HCEC 1CT (cell line): ENCODE measurements at places on chromosomes 6 and 20.
A peak's percentile ranks its signal among the peaks of the same experiment; 100 is the strongest.

GRCh38 chr6:16649890-16650289 is 111.4 kb downstream of the ATXN1 start:
- DNase-seq, result no peak

DNA sequence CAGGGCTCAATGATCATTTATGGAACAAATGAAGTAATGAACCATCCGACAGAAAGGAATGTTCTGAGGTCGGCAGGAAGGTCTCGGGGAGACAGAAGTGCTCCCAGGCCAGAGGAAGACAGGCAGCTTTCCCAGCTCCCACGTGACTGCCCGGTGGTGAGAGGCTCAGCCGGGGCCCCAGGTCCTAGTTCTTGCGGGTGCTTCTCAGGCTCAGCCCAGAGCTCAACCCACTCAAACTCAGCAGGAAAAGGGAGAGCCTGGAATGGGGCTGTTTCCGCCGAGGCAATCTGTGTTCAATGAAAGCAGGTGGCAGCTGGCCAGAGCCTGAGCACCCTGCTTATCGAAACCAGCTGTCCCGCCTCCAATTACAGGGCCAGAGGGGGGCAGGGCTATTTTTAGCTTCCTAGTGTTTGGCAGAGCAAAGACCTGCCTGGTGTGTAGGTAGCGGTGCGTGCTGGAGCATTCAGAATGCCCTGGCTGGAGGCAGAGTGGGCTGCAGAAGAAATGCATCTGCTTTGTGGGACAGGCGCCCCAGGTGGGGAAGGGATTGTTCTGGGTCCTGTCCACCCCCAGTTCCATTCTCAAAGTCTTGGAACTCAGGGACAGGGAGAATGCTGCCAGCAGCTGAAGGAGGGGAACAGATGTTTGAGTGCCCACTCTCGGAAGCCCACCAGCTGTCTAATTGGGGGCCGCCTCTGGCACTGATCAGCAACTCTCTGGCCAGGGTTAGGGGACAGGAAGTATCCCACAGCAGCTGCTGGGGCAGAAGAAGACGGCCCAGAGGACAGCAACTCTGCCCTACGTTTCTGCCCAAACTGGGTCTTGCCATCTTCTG is 145.1 kb downstream of the PREX1 start:
- peak; percentile 94 for DNase-seq

- no peak for DNase-seq
Measured at GRCh38 chr6:18264923-18265377, 620 bp upstream of the DEK start.

DNA sequence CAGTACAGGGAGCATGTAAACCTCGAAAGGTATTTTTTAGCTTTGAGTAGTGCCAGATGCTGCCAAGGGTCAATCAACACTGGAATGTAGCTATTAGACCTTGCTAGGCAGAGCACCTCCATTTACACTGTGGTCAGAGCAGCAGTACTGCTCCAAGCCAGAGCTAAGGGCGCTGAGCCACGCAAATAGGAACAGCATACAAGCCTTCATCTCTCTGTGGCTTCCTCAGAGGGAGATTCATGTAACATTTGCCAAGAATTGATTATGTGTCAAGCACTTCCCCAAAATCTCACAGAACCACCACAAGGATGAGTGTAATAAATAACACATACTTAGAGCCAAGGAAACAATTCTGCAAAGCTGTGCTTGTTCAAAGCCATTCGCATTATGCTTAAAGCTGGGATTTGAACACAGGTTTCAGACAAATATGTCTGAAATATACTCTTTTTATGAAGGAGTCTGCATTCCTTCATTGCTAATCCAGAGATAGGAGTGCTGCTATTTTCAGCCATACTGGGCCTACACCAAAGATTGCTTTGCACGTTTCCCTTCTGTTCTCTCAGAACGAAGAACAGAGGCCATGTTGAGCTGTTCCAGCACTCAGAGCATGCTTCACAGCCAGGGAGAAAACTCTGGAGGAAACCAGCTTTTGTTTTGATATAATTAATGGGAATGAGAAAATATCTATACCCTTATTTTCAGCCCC is 97.7 kb downstream of the SLC16A10 start:
- no peak for DNase-seq

- no peak for DNase-seq
Measured at GRCh38 chr6:134934793-134935485, 15.0 kb downstream of the ALDH8A1 start.

- peak; percentile 56 for DNase-seq
Measured at GRCh38 chr20:50120935-50121693, 8.2 kb upstream of the UBE2V1 start.

DNA sequence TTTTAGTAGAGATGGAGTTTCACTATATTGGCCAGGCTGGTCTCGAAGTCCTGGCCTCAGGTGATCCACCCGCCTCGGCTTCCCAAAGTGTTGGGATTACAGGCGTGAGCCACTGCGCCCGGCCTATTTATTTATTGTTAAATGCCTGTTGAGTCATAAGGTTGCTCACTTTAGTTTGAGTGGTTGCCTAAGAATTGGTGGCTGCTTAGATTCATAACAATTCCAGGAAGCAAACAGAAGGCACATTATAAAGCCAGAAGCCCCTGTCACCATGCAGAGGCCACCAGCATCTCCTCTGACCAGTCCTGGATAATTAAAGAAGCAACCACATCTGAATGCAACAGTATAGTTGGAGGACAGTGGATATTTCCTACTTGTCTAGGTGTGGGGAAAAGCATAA is 24.0 kb upstream of the ARMH2 start:
- peak; percentile 64 for DNase-seq

DNA sequence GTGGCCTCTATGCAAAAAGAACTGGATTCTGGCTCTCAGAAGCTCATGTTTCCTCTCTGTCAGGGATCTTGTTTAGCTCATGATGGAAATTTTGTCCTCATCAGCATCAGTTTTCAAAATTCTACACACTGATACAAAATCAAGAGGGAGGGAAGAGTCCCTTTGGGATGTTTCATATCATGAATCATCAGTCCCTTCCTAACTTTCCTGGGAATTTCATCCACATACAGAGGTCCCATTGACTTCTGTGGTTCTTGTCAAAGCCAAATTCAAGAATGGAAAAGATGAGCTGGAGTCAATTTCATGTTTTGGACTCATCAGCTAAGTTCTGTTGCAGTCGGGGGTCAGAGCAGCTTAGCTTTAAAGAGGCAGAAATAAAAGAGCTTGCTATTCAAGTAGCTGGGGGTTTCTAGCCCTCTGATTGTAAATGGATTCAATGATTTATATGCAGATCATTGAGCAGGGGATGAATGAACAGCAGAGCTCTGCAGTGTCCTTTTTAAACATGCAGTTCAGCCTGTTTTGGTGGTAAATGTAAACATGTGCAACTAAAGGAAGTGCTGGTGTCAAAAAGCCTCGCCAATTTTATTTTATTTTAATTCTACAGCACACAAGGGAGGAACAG is 21.3 kb upstream of the TMEM14A start:
- DNase-seq, result peak; percentile 29

- DNase-seq, result peak; percentile 20
Measured at GRCh38 chr6:38646166-38646878, 6.6 kb upstream of the BTBD9 start.

- no peak for DNase-seq
Measured at GRCh38 chr20:25012616-25013189, 20.2 kb upstream of the APMAP start.

DNA sequence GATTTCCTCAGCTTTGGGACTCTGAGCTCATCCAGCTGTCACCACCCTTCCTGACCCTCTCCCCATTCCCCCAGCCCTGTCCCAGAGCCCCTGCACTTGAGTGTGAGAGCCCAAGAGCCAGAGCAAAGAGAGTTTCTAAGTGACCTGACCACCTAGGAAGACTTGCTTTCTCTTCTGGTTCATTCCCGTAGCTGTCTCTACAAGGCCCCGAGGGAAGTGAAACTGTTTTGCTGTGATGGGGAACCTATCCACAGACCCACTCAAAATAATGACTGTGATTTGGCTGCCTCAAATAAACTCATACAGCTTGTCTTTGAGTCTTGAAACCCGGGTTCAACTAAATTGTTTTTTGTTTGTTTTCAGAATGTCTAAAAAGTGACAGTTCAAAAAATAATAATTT is 74.6 kb upstream of the XRN2 start:
- no peak for DNase-seq

DNA sequence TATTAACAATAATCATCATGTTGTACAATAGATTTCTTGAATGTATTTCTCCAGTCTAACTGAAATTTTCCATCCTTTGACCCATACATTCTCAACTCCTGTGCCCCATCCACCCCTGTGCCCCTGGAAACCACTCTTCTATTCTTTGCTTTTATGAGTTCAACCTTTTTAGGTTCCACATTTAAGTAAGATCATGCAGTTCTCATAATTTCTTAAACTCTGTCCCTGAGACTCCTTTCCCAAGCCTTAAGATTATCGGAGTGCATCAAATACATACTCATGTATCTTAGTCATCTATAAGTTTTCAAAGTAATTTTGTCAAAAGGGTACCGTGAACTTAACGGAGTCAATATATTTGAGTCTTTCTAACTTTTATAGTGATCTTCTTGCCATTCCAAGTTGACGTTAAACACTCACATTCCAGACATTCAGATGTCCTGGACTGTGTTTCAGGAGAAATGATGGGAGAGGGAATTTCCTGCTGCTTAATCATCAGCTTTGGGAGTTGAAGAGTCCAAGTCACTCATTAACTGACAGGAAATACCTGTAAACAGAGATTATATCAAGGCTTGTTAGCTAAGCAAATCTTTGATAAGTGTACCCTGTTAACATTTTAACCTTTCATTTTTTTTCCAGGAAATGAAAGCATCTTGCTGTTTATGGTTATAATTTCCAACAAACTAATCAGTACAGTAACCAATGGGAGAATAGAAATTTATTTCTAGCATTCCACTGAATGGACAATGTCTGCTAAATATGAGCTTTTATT is 73.3 kb downstream of the ADGRG6 start:
- DNase-seq, result peak; percentile 64
